Mesendoderm (in vitro differentiated cells): ENCODE measurements at places on chromosomes 5 and 9.

DNA sequence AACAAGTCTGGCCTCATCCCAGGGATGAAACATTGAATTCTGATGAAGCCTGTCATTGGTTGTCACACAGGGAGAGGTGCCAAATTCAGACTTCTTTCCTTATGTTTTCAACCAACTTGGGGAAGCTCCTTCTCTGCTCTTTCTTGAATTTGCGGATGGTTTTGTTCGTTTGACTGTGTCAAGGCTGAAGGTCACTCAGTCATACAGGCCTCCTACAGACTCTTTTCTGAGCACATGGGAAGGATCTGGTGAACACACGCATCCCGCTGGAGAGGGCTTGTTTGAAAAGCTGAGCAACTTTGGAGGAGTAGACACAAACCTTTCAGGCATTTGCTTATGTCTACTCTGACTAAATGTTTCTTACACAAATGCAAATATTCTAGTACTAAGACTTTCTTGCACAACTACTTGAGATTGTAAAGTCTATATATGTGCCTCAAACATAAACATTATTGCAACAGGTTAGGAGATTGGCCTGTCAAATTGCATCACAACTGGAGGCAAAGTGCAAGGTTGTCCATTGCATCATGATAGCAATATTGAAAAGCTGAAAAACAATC is 151.5 kb upstream of the NR3C1 start:
- H3K36me3 ChIP-seq = no peaks in the 10 kb centered on the region
- no peaks in the 10 kb centered on the region for H3K4me1 ChIP-seq
- no peak overlapping the region for H3K4me3 ChIP-seq
- DNase-seq = no peak
- no peak overlapping the region for H3K27ac ChIP-seq

DNA sequence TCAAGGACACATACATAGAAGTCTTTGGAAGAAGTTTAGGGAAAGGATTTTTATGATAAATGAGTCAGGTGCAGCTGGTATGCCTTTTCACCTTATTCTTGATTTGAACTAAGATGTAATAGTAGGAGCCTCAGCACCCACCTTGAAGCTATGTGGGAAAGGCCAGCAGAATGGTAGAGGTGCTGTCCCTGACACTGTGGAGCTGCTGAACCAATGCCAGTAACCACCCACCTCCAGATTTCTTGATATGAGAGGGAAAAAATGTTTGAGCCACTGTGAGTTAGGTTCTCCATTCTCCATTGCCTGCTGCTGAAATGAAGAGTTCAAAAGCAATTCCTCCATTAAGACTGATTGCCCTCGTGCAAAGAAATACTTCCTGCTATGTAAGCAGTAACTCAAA is 12.2 kb upstream of the HMGCR start:
- no peak overlapping the region for H3K4me3 ChIP-seq
- no peaks in the 10 kb centered on the region for H3K27me3 ChIP-seq
- H3K27ac ChIP-seq = no peak overlapping the region
- H3K4me1 ChIP-seq = peaks cover 3% of the 10 kb centered on the region
- DNase-seq = no peak

DNA sequence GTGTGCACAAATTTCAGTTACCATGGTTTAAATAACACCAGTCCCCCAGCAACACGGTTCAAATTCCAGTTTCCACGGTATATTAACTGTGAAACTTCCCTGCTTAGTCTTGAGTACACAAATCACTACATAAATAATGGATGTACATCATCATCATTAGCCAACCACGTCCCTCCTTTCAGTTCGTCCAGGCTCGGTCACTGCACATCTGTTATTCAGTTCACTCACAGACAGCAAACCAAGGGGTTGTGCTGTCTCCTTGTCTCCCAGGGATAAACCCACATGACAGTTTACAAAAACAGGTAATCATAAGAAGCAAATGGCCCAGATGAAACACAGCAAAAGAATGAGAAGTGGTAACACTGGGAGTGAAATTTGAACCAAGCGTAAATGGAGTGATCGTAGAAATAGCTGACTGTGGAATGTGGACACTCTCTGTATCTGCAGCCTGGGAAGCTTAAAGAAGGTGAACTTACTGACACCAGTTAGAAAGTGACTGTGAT is 61.0 kb upstream of the RAD23B start:
- no peaks in the 10 kb centered on the region for H3K4me1 ChIP-seq
- no peaks in the 10 kb centered on the region for H3K36me3 ChIP-seq
- DNase-seq = peak; percentile 29
- H3K27me3 ChIP-seq = no peaks in the 10 kb centered on the region
- H3K27ac ChIP-seq = no peak overlapping the region
- no peak overlapping the region for H3K4me3 ChIP-seq

DNA sequence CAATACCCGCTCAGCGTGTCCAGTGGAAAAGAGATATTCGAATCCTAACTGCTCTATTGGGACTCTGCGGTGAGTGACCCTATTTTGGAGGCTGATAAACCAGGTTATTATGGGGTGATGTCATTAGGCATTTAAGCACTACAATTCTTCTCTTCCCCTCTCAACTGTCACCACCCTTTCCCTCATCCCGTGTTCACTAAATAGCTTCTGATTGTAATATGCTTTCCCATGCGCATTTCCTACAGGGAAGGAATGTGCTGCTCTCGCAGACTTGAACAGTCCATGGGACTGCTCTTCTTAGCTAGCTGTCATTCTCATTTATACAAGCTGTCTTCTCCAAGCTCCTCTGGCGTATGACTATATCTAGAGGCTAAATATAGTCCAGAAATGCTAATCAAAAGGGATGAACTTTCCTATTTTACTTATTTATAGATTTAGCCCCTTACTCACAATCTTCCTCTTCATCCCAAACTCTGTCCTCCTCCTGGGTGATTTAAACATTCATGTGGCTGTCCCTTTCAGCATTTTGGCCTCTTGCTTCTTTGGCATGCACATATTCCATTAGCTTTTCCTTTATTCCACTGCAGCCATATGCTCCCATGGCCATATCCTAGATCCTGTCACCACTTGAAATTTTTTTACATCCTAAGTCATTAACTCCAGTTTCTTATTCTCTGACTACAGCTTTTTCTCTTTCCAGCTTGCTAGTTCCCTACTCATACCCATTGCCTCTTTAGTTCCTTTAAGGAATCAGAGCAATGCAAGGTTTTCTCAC is 39.6 kb upstream of the CSNK1G3 start:
- no peaks in the 10 kb centered on the region for H3K36me3 ChIP-seq
- H3K27ac ChIP-seq = no peak overlapping the region
- no peak for DNase-seq
- no peaks in the 10 kb centered on the region for H3K4me1 ChIP-seq
- no peaks in the 10 kb centered on the region for H3K27me3 ChIP-seq

GRCh38 chr9:14270358-14271092 is 43.4 kb downstream of the NFIB start:
- H3K4me1 ChIP-seq = peaks cover 17% of the 10 kb centered on the region
- H3K36me3 ChIP-seq = no peaks in the 10 kb centered on the region
- H3K27me3 ChIP-seq = no peaks in the 10 kb centered on the region
- DNase-seq = no peak
- H3K27ac ChIP-seq = no peak overlapping the region

DNA sequence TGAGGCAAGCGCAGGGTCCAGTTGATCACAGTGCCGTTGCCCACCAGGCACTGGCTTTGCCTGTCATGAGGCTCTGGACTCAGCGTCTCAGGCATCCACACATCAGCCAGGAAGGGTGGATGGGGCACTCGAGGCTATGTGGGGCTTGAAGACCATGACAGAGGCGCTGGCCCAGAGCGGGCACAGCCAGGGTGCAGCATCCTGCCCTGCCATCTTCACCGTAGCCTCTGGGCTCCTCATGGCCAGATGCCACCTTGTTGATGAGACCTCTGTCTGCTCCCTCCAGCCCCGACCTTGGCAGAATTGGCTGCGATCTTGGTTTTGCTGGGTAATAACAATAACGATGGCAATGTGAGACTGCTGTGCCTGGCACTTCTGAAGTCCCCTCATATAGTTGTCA is 404.2 kb upstream of the IRX2 start:
- no peak overlapping the region for H3K27ac ChIP-seq
- H3K4me1 ChIP-seq = no peaks in the 10 kb centered on the region
- DNase-seq = no peak
- no peaks in the 10 kb centered on the region for H3K36me3 ChIP-seq
- no peak overlapping the region for H3K4me3 ChIP-seq
- no peaks in the 10 kb centered on the region for H3K27me3 ChIP-seq

GRCh38 chr5:118776755-118777154 is 211.6 kb downstream of the DTWD2 start:
- no peaks in the 10 kb centered on the region for H3K27me3 ChIP-seq
- H3K4me3 ChIP-seq = no peak overlapping the region
- no peak for DNase-seq
- H3K36me3 ChIP-seq = no peaks in the 10 kb centered on the region
- peaks cover 1% of the 10 kb centered on the region for H3K4me1 ChIP-seq

- no peak overlapping the region for H3K27ac ChIP-seq
- no peaks in the 10 kb centered on the region for H3K4me1 ChIP-seq
- H3K36me3 ChIP-seq = no peaks in the 10 kb centered on the region
Observed at GRCh38 chr9:85745203-85745602, 3.4 kb upstream of the AGTPBP1 start.

DNA sequence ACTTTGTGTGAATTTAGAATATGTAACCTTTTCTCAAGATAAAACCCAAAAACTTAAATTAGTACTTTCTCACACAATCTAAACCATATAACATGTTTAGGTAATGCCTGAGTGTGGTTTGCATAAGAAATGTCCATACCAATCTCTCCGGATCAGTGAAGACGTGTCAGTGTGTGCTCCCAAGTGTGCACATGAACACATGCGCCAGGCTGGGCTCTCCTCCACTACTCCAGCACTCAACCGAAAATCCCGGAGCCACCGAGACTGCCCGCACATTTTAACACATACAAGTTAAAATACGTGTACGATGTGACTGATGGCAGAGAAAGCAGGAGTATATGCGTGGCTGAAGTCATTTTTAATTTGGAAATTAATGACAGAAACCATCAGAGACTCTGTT is 658.4 kb downstream of the EFNA5 start:
- H3K27ac ChIP-seq = no peak overlapping the region
- H3K4me1 ChIP-seq = no peaks in the 10 kb centered on the region
- DNase-seq = no peak
- H3K4me3 ChIP-seq = no peak overlapping the region

GRCh38 chr9:94785215-94786169 is 59.0 kb downstream of the AOPEP start:
- no peaks in the 10 kb centered on the region for H3K27me3 ChIP-seq
- no peak overlapping the region for H3K4me3 ChIP-seq
- H3K36me3 ChIP-seq = no peaks in the 10 kb centered on the region
- no peak overlapping the region for H3K27ac ChIP-seq
- peaks cover 4% of the 10 kb centered on the region for H3K4me1 ChIP-seq
- DNase-seq = no peak

DNA sequence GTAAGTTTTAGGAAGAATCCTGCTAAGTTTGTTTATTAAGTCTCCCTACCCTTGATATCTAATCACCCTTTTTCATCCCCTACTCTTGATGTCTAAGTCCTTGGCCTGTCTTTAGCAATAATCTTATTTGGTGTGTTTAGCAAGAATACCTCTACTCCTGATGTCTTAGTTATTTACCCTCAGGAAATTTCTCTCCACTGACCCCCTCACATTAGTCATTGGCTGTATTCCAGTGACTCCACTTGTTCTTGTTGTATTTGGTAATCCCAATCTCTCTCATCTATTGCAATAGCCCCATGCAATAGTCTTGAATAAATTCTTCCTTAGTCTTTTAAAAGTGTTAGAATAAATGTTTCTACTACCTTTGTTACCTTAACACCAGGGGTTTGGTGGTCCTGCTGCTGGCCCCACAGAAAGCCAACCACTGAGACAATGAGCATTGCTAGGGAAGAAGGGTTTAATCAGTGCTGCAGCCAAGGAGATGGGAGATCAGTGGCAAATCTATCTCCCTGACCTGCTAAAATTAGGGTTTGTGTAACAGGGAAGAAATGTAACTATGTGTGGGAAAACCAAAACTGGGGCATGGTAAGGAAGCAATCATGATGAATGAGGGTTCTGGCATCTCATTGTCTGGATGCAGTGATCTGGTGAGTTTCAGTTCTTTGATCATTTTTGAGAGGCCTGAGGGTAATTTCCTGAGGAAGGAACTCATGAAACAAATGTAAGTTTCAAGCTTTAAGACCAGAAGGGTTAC is 236.4 kb upstream of the DAB2 start:
- no peak overlapping the region for H3K27ac ChIP-seq
- DNase-seq = peak; percentile 54
- H3K4me1 ChIP-seq = no peaks in the 10 kb centered on the region
- H3K27me3 ChIP-seq = no peaks in the 10 kb centered on the region

- H3K4me3 ChIP-seq = no peak overlapping the region
- no peaks in the 10 kb centered on the region for H3K36me3 ChIP-seq
- no peak for DNase-seq
Observed at GRCh38 chr5:150503977-150504620, 3.8 kb upstream of the NDST1 start.

- H3K27ac ChIP-seq = no peak overlapping the region
- H3K36me3 ChIP-seq = no peaks in the 10 kb centered on the region
- H3K4me1 ChIP-seq = peaks cover 1% of the 10 kb centered on the region
- no peak overlapping the region for H3K4me3 ChIP-seq
Observed at GRCh38 chr5:124949862-124950261, 203.4 kb upstream of the ZNF608 start.

DNA sequence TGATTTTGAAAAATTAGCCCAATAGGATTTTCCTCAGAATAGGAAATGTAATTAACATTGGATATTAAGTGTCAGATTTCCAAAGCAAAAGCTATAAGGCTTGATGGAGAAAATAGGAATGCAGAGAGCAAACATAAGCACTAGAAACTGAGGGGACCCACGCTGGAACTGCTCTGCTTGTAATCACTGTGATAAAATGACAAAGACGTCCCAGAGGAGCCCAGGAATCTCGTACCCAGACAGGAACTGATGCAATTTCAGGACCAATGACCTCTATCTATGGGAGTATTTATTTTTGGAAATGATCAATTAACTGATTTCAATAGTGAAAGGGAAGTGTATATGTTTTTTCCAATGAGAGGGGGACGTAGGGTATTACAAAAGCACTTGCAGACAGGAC is 714.5 kb upstream of the WWC1 start:
- peak overlapping the region; percentile 49 for H3K27ac ChIP-seq
- no peaks in the 10 kb centered on the region for H3K36me3 ChIP-seq
- H3K4me3 ChIP-seq = no peak overlapping the region

- H3K4me1 ChIP-seq = no peaks in the 10 kb centered on the region
- no peaks in the 10 kb centered on the region for H3K27me3 ChIP-seq
- H3K4me3 ChIP-seq = no peak overlapping the region
- no peak overlapping the region for H3K27ac ChIP-seq
Observed at GRCh38 chr9:82116556-82116955, 128.0 kb downstream of the SPATA31D1 start.

DNA sequence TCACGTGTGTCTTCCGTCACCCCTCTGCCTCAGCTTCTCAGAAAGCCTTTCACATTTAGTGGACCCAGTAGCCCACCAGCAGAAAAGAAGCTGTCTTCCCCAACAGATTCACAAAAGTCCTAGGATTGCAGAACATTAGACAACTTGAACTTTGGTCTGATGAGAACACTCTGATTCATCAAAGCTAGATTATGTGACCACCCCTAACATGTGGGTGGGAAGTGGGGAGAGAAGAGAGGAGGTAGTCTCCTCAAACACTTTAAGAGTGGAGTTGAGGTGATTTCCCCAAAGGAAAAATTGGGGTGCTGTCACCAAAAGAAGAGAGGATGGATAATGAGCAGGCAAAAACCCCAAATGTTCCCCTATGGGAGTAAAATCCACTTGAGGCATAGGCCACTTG is 41.4 kb upstream of the SMIM23 start:
- H3K4me1 ChIP-seq = no peaks in the 10 kb centered on the region
- no peak overlapping the region for H3K27ac ChIP-seq
- H3K27me3 ChIP-seq = no peaks in the 10 kb centered on the region
- H3K36me3 ChIP-seq = no peaks in the 10 kb centered on the region
